ENCODE measurements at places on chromosomes 3 and 15.

GRCh38 chr3:169147238-169148008 is 516.1 kb downstream of the MECOM start:
- DNase-seq, result no peak

GRCh38 chr3:184602372-184603150 is 41.0 kb downstream of the EPHB3 start:
- DNase-seq, result no peak

DNA sequence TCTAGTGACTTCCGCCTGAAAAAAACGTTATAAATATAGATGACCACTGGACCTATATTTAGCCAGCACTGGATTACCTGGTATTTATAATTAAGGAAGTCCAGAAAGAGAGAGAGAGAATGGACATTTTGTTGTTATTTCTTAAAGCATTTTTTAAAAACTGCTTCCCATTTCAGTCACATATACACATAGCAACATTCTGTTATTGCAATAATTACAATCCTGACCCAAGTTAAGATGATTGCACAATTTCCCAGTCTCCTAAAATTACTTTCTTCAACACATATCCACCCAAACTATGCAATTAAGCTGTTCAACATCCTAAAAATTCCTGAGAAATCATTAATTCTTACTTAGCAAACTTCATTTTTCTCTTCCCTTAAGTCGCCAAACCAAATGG is 37.7 kb downstream of the PCSK6 start:
- DNase-seq, result no peak

- DNase-seq, result no peak
Measured at GRCh38 chr3:184241447-184242296, 7.1 kb downstream of the ALG3 start.

DNA sequence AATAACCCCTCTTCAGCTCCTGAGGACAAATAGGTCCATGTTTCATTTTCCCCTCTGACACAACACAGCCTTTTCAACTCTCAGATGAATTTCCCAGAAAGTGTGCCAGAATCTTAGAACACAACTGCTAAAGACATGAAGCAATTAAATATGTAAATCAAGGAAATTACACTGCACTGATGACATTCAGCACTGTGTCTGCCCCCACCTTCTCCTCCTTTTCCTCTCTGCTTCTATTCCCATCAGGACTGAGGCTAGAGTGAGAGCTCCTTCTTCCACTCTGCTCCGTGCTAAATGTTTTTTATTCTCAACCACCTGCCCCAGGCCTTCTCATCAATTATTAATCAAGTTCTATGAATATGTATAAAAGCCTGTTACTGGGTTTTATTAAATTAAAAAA is 596.1 kb downstream of the TUSC7 start:
- no peak for DNase-seq

- DNase-seq, result no peak
Measured at GRCh38 chr3:169623971-169624370, 39.5 kb downstream of the MECOM start.

DNA sequence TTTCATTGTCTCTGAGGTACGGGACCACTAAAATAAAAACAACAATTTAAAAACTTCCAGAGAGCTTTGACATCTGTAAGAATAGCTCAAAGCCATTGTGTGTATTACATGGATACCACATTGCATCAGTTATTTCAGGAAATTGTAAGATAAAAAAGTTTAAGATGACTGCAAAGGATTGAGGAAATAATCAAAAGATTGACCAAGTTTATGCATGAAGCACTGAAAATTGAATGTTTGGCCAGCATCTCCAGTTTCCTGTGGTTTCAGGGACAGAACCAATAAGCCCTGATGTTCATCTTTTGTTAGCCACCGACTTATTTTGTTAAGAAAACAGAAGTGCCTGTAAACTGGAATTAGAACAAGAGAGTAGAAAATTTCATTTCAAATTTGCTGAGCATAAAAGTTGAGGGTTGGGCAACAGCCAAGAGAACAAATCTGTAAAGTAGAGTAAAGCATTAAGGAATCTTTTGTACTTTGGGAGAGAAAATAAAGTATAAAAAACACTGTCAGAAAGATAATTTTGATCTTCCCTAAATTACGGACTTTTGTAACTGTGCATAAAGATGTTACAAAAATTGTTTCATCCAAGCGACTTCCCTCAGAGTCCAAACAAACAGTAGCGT is 211.5 kb upstream of the P2RY1 start:
- DNase-seq, result no peak

DNA sequence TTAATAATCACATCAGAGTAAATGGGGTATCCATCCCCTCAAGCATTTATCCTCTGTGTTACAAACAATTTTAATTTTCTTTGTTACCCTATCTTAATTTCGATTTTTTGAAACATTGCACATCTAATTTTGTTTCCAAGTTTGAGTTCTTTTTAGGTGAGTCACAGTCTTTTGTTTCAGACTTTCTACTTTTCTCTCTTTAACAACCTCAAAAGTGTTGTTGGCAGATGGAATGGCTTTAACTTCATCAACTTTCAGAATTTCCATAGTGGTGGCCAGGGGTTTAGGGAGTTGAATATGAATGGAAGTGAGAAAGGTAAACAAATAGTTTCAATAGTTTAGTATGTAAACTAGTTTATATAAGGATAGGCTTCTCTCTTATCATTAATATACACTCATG is 223.0 kb upstream of the MLF1 start:
- no peak for DNase-seq

DNA sequence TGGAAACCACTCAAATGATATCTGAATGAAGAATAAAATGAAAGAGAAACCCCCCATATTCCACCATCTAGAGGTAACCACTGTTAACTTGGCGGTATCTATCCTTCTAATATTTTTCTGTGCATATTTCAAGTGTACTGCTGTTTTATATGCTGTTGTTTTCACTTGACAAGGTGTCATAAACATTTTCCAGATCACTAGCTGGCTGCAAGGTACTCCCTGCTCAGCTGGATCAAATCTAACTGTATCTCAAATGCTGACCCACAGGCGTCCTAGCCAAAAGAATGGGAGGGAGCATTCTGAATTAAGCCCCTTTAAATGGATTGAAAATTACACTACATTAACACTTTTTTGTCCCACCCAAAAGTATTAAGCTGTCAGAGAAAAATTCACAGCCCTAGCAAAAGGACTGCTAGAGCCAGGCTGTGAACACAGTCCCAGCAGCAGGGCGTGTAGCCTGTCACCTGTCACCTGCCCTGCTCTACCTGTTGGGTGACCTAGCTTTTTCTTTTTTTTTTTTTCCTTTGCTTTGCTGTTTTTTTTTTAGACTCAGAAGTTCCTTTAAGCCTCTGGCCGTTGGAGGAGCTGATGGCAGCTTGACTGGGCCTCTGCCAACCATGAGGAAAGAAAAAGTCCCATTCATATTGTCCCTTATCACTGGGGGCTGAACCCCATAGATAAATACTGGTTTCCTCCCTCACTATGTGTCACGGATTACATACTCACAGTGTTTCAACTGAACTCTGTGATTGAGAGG is 93.7 kb upstream of the TSC22D2 start:
- DNase-seq, result no peak

- DNase-seq, result no peak
Measured at GRCh38 chr15:39565851-39566250, 15.0 kb upstream of the THBS1 start.

GRCh38 chr15:77633134-77633912 is 611 bp upstream of the LINGO1 start:
- DNase-seq, result peak; percentile 28

GRCh38 chr3:8741581-8742261 is 8.1 kb downstream of the CAV3 start:
- no peak for DNase-seq

DNA sequence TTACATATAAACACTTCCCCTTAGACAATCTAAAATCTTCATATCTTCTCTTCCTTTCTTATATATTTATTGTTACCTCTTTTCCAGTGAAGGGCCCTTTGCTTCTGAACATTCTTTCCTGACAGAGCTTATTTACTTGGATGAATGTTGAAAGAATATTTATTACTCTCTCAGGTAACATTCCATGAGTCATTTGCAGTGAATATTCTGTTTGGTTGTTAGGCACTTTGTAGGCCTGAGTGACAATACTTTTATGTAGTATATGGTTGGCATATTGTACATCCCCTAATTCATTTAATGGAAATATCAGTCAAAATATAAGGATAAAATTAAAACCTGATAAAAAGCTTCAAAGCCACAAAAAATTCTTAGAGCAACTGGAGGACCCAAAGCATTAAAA is 260.9 kb upstream of the KCNMB2 start:
- no peak for DNase-seq

GRCh38 chr3:32089476-32089875 is 16.9 kb upstream of the GPD1L start:
- DNase-seq, result no peak

DNA sequence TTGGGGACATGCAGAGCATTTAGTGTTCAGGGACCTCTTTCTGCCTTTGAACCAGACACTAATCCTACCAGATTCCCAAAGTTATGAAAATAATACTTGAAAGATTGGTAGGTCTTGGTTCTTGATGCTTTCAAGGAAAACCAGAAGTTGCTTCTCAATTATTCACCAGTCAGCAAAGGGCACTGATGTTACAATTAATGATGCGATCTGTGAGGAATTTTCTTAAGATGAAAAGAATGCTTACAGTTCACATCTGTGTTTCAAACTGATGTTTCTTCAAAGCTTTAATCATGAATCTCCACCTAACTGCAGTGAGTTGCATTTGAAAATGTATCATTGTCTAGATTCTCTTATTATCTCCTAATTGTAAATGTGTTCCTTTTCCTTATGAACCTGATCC is 161.0 kb downstream of the NAALADL2 start:
- no peak for DNase-seq

DNA sequence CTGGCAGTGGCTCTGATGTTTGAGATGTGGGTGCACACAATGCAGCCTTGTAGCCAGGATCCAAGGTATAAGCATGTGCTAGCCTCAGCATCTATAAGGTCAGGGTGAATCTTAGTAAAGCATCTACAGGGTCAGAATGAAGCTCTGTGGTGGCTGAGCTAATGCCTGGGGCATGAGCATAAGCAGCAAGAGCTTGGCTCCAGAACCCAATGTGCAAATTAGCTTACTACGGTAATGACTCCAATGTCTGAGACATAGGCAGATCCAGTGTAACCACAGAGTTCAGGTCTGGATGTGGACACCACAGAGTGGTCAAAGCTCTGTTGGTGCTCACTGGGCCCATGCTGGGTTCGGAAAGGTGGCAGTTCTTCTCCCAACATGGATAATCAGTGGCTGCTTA is 304.5 kb upstream of the NECTIN3 start:
- DNase-seq, result no peak

GRCh38 chr3:15427981-15428380 is 583 bp downstream of the EAF1 start:
- DNase-seq, result no peak

DNA sequence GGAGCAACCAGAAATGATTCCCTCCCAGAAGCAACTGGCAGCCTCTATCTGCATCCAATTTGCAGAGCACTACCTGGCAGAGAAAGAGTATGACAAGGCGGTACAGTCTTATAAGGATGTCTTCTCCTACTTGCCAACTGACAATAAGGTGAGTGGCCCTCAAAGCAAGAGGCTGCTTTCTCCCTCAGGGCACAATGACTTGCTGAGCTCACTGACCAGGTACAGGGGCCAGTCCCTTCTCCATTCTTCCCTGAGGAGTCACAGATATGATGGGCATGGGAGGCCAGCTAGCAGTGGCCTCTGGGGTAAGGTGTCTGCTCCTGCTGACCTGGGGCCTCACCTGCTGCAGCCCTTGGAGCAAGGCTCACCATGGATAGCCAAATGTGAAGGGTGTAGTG is 20.3 kb downstream of the CSRNP1 start:
- no peak for DNase-seq
